ENCODE measurements at places on chromosomes 2 and 18. TPM values are rescaled to one million over a fixed set of nuclear protein-coding genes. Genes with fewer than 3 reads are reported as not detected.

DNA sequence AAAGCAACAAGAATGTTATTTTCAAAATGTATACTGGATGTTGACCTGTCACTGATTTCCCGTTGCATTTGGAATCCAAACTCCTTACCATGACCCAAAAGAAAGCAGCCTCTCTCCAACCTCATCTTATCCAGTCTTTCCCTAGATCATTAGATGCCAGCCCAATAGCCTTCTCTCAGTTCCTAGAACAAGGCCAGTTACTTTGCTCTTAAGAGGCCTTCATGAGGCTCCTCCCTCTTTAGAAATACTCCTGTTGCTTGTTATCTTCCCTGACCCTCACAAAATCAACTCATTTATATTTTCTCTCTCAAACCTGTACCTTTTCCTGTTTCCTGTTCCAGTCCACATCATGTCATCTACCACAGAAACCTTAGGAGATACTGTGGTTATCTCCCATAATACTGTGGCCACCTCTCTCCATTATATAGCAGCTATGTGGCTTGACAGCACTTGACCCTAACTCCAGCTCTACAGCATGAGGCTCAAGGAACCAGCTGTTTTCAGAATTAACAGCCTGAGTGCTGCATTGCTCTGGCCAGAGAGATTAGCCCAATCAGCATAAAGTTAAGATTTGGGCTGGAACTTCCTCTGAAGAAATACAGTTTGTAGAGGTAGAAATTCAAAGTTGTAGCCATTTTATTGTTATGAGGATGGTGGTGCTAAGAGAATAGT, 22.8 kb downstream of the SRBD1 start:
- no peaks in the 10 kb centered on the region for H3K27me3 ChIP-seq
- DNase-seq = no peak

The NT5C1B gene
- not detected for total RNA-seq

GRCh38 chr2:47134386-47135090, 20.6 kb downstream of the STPG4 start:
- peaks cover 11% of the 10 kb centered on the region for H3K36me3 ChIP-seq
- H3K27me3 ChIP-seq = peaks cover 11% of the 10 kb centered on the region
- no peak for DNase-seq
- H3K4me1 ChIP-seq = no peaks in the 10 kb centered on the region

DNA sequence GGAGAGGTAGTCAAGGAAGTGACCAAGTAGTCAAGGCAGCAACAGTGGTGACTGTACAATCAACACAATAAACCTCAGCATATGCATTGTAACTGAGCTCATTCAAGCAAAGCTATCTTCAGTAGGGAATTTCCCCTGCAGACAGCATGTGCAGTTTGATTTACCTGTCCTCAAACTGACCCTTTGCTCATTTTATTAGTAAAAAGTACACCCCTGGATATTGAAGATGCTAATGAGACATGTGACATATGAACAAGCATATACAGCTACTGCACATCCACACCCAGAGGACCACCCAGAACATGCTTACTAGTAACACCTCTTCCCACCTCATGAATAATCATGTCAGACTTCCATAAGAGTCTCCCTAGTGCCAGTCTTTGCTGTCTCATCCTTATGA, 15.4 kb downstream of the C2orf81 start:
- H3K36me3 ChIP-seq = no peaks in the 10 kb centered on the region
- peaks cover 27% of the 10 kb centered on the region for H3K27me3 ChIP-seq
- no peak overlapping the region for H3K4me3 ChIP-seq
- H3K27ac ChIP-seq = no peak overlapping the region
- DNase-seq = no peak
- H3K4me1 ChIP-seq = peaks cover 4% of the 10 kb centered on the region

The SPC25 gene
- 40.0 TPM for total RNA-seq

The CD302 gene
- total RNA-seq = 0.62 TPM

The CD207 gene
- not detected for total RNA-seq

DNA sequence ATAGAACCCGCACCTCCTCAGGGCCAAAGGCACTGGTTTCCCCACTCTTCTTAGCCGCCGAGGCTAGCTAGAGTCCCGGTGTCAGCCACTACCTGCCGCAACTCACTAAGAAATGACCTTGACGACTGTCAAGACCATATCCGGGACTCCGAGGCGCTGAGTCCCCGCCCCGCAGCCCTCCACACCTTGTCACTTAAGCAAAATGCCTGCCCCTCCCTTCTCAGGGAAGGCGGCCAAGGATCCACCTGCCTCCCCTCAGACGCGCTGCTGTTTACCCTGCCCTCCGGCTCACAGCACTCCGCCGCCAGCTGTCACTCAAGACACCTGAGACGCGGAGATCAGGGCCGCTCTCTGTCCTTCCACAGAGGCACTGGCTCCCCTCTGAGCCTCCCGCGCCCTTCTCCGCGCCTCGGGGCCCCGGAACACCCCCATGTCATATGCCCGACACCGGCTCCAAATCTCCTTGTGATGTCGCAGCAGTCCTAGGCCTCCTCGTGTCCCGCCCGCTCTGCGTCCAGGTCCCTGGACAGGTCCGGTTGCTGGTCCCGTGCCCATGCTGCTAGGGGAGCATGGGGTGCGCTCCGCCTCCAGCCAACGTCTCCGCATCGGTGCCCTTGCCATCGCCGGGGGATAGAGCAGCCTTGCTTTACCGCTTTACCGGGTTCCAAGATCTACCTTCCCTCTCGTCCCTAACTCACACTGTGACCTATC, 32.5 kb upstream of the REG3G start:
- H3K36me3 ChIP-seq = no peaks in the 10 kb centered on the region
- no peak overlapping the region for H3K4me3 ChIP-seq
- no peaks in the 10 kb centered on the region for H3K4me1 ChIP-seq
- no peak for DNase-seq
- H3K27ac ChIP-seq = no peak overlapping the region

DNA sequence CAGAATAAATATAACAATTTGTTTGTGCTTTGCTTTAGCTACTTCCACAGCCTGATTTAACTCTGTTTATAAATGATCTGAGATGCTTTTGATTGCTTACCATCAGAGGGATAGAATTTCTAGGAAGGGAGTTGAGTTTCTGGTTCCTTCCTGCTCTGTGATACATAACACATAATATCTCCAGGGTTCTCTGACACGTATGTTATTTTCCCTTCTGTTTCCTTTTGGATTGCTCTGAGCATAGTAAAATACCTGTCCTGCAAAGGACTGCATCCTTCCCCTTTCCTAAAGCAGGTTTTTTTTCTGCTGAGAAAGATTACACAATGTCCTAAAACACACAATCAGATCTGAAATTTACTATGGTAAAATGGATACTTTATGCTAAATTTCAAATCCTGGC, 76.1 kb downstream of the CABYR start:
- H3K27me3 ChIP-seq = peaks cover under 1% of the 10 kb centered on the region
- H3K27ac ChIP-seq = no peak overlapping the region
- no peaks in the 10 kb centered on the region for H3K36me3 ChIP-seq
- no peak for DNase-seq
